ENCODE measurements at places on chromosomes 12 and 14. TPM values are rescaled to one million over a fixed set of nuclear protein-coding genes. Genes with fewer than 3 reads are reported as not detected.

PFDN5 gene
- total RNA-seq: 692 TPM

BICDL1 gene
- total RNA-seq: 147 TPM

ANKS1B gene
- total RNA-seq: not detected

SDR9C7 gene
- not detected for total RNA-seq

FBXO21 gene
- 50.2 TPM for total RNA-seq

KLRC3 gene
- 4.6 TPM for total RNA-seq

ZBTB1 gene
- 87.8 TPM for total RNA-seq

KTN1 gene
- 131 TPM for total RNA-seq

OS9 gene
- total RNA-seq: 166 TPM

GRCh38 chr12:25585021-25585523 lies 32.0 kb upstream of the LMNTD1 start:
- H3K27ac ChIP-seq: no peak overlapping the region
- peaks cover 2% of the 10 kb centered on the region for H3K27me3 ChIP-seq
- peaks cover 13% of the 10 kb centered on the region for H3K36me3 ChIP-seq
- no peak overlapping the region for H3K4me3 ChIP-seq

DNA sequence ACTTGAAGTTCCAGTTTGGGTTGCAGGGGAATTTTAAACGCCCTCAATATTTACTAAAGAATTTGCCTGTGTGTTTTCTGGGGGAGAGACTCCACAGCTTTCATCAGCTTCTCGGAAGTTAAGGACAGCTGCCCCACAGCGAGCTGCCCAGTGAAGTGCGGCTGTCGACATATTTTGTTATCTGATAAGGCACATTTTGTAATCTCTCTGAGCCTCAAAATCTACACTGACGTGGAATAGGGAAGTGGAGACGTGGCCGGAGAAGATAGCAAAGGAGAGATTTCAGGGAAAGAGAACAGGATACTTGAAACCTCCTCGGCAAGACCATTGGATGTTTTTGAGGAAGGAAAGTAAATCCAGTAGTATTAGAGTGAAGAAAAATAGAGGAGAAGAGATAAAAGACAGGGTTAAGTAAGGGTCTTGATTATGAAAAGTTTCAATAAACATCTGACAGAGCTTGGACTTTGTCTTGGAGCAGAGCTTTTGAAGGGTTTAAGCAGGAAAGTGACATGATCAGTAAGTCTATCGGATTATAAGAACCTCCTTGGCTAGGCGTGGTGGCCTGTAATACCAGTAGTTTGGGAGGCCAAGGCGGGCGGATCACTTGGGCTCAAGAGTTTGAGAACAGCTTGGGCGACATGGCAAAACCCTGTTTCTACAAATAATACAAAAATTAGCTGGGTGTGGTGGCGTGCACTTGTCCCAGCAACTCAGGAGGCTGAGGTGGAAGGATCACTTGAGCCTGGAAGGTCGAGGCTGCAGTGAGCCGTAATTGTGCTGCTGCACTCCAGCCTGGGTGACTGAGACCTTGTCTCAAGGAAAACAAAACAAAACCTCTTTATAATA lies 1.1 kb downstream of the POLR3B start:
- peak overlapping the region; percentile 85 for H3K27ac ChIP-seq
- H3K4me3 ChIP-seq: peak overlapping the region; percentile 94
- no peak for DNase-seq
- peaks cover 20% of the 10 kb centered on the region for H3K4me1 ChIP-seq
- H3K27me3 ChIP-seq: no peaks in the 10 kb centered on the region

DNA sequence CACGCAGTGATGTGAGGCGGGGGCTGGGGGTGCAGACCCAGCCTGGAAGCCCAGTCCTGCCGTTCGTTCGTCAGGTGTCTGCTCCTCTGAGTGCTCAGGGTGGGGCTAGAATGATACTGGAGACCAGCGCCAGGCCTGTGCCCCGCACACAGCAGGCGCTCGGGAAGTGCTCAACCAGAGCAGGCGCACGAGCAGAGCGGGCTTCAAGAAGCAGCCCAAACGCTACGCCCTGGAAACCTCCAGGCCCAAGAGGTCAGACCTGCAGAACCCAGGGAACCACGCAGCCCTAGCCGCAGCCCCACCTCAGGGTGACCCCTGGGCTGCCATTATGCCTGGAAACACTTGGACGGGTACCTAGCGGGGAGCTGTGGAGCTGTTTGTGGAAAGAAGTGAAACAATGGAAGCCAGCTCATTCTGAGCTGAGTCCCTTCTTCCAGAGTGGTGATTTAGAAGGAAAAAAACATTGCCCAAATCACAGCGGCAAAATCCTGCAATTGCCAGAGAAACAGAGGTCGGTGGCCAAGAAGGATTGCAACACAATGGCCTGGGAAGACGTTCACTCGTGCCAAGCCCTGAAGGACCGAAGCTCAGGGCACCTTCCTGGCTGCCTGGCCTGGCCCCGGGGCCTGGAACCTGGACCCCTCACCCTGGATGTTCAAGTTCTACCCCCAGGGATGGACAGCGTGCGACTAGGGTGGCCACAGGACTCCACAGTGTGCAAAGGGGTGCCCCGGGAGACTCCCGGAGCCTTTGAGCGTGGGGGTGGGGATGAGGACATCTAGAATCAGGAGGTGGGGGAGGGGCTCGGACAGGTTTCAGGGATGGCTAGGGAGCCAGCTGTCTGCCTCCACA lies 40.4 kb upstream of the DIO3 start:
- no peak overlapping the region for H3K4me3 ChIP-seq
- no peak for DNase-seq
- H3K27ac ChIP-seq: no peak overlapping the region

- H3K36me3 ChIP-seq: no peaks in the 10 kb centered on the region
- no peak for DNase-seq
- H3K27me3 ChIP-seq: no peaks in the 10 kb centered on the region
- H3K27ac ChIP-seq: no peak overlapping the region
These were observed 158.6 kb downstream of the ZNF664 start for GRCh38 chr12:124131659-124132058.

GRCh38 chr12:53413485-53414204 lies 10.0 kb upstream of the AMHR2 start:
- DNase-seq: no peak
- H3K27ac ChIP-seq: no peak overlapping the region
- no peaks in the 10 kb centered on the region for H3K27me3 ChIP-seq
- H3K4me3 ChIP-seq: no peak overlapping the region
- peaks cover 21% of the 10 kb centered on the region for H3K4me1 ChIP-seq
- peaks cover 4% of the 10 kb centered on the region for H3K36me3 ChIP-seq

DNA sequence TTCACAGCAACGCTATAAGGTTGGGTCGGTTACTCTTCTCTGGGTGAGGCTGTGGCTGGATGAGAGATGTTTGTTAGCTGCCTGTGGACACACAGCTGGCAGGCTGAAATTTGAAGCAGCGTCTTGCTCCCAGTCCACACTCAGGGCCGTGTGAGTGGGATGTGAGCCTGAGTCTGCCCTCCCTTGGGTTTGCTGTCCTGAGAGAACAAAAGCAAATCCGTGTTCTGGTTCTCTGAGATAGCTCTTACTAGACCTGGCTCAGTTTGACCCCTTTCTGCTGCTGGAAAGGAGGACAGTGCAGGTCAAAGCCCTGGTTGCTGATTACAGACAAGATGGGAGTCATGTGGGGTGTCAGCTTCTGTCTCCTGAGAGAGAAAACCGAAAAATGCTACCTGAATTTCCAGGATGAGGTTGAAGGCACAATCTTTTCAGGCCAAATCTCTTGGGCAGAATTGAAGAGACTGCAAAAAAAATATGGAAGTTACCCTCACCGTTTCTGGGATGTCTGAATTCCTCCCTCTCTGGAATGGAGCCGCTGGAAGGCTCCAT lies 270.8 kb downstream of the ZFP36L1 start:
- H3K27ac ChIP-seq: peak overlapping the region; percentile 35
- no peaks in the 10 kb centered on the region for H3K27me3 ChIP-seq
- H3K36me3 ChIP-seq: no peaks in the 10 kb centered on the region
- DNase-seq: no peak
- H3K4me3 ChIP-seq: no peak overlapping the region

- H3K4me1 ChIP-seq: peaks cover 24% of the 10 kb centered on the region
- H3K27ac ChIP-seq: peak overlapping the region; percentile 90
- H3K27me3 ChIP-seq: no peaks in the 10 kb centered on the region
- H3K4me3 ChIP-seq: peak overlapping the region; percentile 92
- peak; percentile 44 for DNase-seq
- no peaks in the 10 kb centered on the region for H3K36me3 ChIP-seq
These were observed 1.2 kb upstream of the SH2B3 start for GRCh38 chr12:111404362-111405148.

DNA sequence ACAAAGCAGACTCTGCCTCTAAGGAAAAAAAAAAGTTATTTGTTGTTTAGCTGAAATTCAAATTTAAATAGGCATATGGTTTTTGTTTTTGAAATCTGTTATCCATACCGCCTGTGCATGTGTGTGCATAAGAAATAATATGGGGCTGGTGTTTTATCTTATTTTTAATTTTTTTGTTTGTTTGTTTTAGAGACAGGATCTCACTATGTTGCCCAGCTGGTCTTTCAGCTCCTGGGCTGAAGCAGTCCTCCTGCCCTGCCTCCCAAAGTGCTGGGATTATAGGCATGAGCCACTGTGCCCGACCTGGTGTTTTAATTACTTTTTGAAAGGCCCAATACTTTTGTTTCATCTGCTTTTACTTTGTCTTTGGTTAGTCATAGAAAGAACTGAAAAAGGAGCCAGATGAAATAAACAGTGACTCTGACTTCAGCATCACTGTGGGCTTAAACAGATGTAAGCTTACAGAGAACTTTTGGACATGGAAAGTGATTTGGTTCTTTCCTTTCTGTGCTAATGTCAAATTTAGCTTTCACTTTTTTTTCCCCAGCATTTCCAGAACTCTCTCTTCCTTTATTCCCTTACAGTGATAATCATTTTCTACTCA lies 37.2 kb downstream of the SUPT16H start:
- H3K27me3 ChIP-seq: peaks cover 2% of the 10 kb centered on the region
- H3K27ac ChIP-seq: no peak overlapping the region
- no peak for DNase-seq
- no peaks in the 10 kb centered on the region for H3K36me3 ChIP-seq
- H3K4me3 ChIP-seq: no peak overlapping the region

- DNase-seq: no peak
- H3K36me3 ChIP-seq: no peaks in the 10 kb centered on the region
- H3K4me1 ChIP-seq: no peaks in the 10 kb centered on the region
- H3K27ac ChIP-seq: no peak overlapping the region
- no peaks in the 10 kb centered on the region for H3K27me3 ChIP-seq
These were observed 8.0 kb downstream of the AQP6 start for GRCh38 chr12:49980501-49981349.

GRCh38 chr14:96852823-96853422 lies 55.7 kb downstream of the VRK1 start:
- H3K4me1 ChIP-seq: no peaks in the 10 kb centered on the region
- DNase-seq: no peak
- H3K27me3 ChIP-seq: no peaks in the 10 kb centered on the region
- peaks cover 62% of the 10 kb centered on the region for H3K36me3 ChIP-seq
- no peak overlapping the region for H3K27ac ChIP-seq

DNA sequence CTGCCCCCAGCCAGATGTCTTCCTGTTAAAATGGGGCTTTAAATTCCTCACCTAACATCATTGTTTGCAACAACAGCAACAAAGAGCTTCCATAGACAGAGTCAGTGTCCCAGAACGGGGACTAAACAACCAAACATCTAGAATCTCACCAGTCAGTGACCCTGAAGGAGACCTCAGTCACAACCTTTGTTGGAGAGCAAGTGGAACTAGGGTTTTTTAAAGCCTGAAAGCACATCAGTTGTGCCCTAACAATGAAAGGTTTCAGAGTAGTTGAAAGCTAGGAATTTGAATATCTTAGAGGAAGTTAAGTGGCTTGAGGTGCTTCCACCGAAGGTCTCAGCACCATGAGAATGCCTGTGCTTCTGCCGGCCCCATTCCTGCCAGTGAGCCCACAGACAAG lies 5.0 kb upstream of the ALDH2 start:
- H3K27ac ChIP-seq: peak overlapping the region; percentile 78
- no peaks in the 10 kb centered on the region for H3K36me3 ChIP-seq
- H3K27me3 ChIP-seq: peaks cover 32% of the 10 kb centered on the region
- peaks cover 60% of the 10 kb centered on the region for H3K4me1 ChIP-seq

DNA sequence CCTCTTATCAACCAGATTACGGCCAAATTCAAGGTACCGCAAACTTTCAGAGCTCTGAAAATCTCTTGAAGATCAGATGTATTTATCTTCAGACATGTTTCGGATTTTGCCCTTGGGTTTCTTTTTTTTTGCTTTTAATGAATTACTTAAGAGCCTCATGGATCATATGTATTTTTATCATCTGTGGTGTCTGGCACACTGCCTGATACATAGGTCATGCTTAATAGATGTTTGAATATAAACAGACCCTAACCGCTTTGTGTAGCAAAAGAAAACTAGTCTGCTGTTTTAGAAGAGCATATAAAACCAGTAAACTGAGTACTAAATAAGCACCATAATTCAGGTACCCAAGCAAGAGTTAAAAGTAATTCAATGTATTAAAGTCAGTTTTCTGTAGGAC lies 20.1 kb upstream of the TBK1 start:
- no peak for DNase-seq
- H3K4me3 ChIP-seq: no peak overlapping the region
- no peaks in the 10 kb centered on the region for H3K27me3 ChIP-seq

GRCh38 chr12:6759741-6760140 lies 6.4 kb upstream of the PTMS start:
- peaks cover 13% of the 10 kb centered on the region for H3K27me3 ChIP-seq
- DNase-seq: no peak
- peaks cover 6% of the 10 kb centered on the region for H3K4me1 ChIP-seq
- H3K27ac ChIP-seq: no peak overlapping the region

DNA sequence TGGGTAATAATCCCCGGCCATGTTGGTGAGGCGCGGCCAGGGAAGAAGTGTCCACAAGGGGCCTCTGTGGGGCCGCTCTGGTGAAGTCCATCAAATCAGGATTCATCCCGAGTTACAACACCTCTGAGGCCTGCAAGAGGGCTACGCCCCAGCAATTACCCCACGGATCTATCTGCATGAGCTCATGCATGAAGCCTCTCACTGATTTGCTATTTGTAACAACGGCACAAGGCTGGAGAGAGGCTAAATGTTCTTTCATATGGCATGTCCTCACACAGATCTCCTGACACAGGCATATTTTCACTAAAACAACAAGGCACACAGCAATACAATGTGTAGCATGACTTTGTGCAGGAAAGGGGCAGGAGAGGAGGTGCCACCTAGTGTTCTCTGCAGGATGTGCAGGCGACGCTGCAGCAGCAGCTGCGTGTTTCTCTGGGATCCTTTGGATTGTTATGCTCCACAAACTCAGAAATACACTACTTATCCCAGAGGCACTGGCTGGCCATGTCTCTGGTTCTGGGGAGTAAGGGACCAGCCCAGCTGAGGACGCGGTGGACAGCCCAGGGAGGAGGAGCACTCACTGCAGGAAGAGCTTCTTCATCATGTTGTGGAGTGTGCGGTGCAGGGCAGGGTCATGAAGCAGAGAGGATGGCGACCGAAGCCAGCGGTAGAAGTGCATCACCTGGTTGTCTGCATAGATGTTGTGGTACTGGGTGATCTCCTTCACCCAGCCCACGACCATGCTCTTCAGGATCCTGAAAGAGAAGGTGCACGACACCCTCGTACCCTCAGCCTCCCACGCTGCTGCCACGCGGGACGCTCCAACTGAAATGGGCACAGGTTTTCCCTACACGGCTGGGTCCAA lies 20.2 kb downstream of the P2RX2 start:
- DNase-seq: no peak
- no peaks in the 10 kb centered on the region for H3K27me3 ChIP-seq
- no peaks in the 10 kb centered on the region for H3K36me3 ChIP-seq
- H3K27ac ChIP-seq: no peak overlapping the region
- H3K4me3 ChIP-seq: no peak overlapping the region

GRCh38 chr12:30178916-30179315 lies 395.2 kb upstream of the TMTC1 start:
- no peak for DNase-seq
- H3K27ac ChIP-seq: no peak overlapping the region
- H3K4me1 ChIP-seq: no peaks in the 10 kb centered on the region
- H3K27me3 ChIP-seq: peaks cover 11% of the 10 kb centered on the region

- no peak for DNase-seq
- H3K4me1 ChIP-seq: peaks cover 16% of the 10 kb centered on the region
- H3K27ac ChIP-seq: peak overlapping the region; percentile 92
- H3K27me3 ChIP-seq: no peaks in the 10 kb centered on the region
These were observed 39.7 kb downstream of the PSMA6 start for GRCh38 chr14:35331605-35332516.
